Hematopoietic multipotent progenitor cell treated with erythropoietin and hydrocortisone succinate and interleukin-3 and kit ligand, for 4 days (in vitro differentiated cells): ENCODE measurements at places on chromosomes 16 and 17.
A peak's percentile ranks its signal among the peaks of the same experiment; 100 is the strongest.

GRCh38 chr16:4800290-4801041, 2.0 kb downstream of the ROGDI start:
- DNase-seq: peak; percentile 62

DNA sequence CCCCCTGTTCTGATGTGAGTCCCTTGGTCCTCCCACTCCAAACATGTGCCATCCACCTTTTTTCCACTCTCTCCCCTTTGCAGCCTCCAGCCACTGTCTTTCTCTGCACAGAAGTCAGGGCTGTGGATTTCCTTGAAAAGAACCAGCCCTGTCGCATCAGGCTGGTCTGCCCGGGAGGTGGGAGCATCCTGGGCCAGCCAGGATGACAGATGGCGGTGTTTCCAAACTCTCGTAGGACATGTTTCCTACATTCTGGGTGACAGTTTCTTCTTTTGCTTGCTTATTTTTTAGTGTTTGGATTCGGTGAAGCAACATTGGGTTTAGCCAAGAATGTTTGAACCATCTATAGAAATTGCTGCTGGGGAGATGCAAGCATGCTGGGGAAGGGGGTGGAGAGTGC, 100.8 kb downstream of the CCDC182 start:
- DNase-seq: no peak

DNA sequence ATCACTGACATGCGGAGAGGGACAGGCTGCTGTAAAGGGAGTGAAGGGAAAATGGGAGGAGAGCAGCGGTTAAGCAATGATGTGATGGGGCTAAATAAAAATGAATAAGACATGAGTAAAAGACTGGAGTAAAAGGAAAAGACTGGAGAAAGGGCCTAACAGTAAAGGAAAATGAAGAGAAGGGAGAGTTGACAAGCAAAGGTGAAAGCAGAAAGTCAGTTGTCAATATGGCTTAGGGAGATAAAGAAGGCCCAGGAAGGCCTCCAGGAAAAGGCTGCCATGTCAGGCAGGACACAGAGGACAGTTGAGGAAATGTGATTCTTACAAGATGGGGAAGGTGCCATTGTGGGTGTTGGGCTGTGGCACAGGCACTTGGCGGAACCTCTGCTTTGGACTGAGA, 98.9 kb upstream of the AMZ2 start:
- DNase-seq: no peak

GRCh38 chr16:75535211-75535843, 581 bp downstream of the CHST5 start:
- DNase-seq: no peak

GRCh38 chr17:4934173-4934979, 2.3 kb downstream of the GP1BA start:
- peak; percentile 83 for DNase-seq

DNA sequence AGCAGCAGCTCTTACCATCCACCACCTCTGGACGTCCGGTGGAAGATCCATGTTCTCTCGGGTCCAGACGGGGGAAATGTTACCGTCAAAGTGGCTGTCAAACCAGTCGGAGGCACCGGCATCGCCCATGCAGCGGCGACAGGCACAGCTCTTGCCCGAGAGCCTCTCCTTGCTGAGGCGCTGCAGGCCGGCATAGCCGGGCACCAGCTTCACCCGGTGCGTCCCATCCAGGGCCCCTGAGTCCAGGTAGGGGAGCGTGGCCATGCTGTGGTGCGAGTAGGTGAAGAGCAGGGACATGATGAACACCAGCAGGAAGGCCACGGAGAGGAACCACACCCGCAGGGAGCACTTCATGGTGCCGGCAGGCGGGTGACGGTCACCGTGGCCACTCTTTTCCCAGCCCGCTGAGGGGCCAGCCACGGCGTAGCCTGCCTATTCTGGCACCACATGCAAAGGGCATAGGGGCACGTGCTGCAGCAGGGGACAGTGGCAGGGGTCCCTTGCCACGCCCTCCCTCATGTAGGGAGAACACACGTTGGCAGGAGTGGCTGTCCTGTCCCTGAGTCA, 40.6 kb downstream of the ST3GAL2 start:
- DNase-seq: no peak

- no peak for DNase-seq
Observed at GRCh38 chr16:11665071-11665491, 3.2 kb upstream of the SNN start.
